Stimulated activated CD4-positive, alpha-beta T cell treated with anti-CD3 and anti-CD28 coated beads, TNF-alpha, amount 100 ng/mL, for 24 hours (primary cell): ENCODE measurements at places on chromosomes 2 and 18.

GRCh38 chr18:43663159-43663558, 385.9 kb upstream of the SYT4 start:
- no peak for DNase-seq

GRCh38 chr2:214311931-214312749, 98.7 kb upstream of the VWC2L start:
- no peak for DNase-seq

GRCh38 chr2:46323730-46324129, 26.5 kb downstream of the EPAS1 start:
- DNase-seq: no peak

GRCh38 chr18:63421514-63421913, 762 bp downstream of the VPS4B start:
- no peak for DNase-seq

DNA sequence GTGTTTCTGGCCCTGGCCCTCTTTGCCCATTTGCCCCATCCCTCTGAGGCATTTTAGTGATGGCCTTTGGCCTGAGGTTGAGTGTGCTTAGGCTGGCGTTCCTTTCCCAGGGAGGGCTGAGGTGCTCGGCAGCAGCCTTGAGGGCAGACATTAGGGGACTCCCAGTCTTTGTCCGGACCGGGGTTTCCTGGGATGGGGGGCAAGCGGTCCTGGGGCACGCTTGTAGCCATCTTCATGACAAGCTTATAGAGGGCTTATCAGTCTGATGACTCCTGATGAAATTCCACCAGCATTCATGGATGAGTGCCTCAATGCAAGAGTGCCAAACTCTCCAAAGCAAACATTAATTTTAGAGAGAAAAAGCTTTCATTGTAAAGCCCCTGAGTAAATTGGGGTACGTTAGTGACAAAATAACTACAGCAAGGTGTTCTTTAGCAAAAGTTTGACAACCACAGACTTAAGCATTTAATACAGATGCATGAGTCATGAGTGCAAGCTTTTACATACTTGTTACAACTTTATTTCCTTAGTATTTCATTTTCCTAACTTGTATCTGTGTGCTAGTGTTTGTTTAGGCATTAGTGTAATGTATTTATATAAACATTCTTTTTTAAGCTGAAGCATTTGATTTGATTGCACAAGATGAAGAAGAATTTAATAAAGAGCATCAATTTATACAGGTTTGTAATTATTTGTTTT, 45.6 kb downstream of the CEP192 start:
- DNase-seq: no peak

- DNase-seq: no peak
Measured at GRCh38 chr2:171083451-171083850, 77.2 kb downstream of the TLK1 start.

- DNase-seq: no peak
Measured at GRCh38 chr2:118520246-118520645, 327.2 kb downstream of the EN1 start.

GRCh38 chr2:199315299-199316179, 142.2 kb downstream of the SATB2 start:
- no peak for DNase-seq

GRCh38 chr2:62227386-62228075, 31.6 kb downstream of the B3GNT2 start:
- DNase-seq: no peak

DNA sequence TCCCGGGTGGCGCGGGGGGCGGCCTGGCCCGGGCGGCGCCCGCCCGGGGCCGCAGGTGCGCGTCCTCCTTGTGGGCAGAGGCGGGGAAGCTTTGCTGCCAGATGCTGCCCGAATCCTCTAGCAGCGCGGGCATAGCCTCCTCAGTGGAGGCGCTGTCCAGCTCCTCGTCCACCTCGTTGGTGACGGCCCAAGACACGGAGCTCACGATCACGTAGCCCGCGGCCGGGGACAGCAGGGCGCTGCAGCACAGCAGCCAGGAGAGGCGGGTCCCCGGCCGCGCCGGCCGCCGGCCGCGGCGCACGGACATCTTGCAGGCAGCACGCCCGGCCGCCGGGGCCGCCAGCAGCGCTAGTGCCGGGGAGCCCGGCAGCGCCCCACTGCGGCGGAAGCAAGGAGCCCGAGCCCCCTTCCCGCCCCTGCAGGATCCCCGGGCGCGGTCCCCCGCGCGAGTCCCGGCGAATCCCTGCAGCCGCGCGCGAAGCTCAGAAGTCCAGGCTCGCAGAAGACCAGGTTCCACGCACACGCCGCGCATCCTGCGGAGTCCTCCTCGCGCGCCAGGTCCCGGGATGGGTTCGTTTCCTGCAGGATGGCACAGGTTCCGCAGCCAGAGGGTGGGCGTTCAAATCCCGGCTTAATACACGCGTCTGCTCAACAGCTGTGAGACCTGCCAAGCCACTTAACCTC, at the start of gene CREG2:
CREG2 (minus strand) TSS at position 353 of the 684 bp plus-strand sequence; CDS start at position 307, 46 bp downstream.
- DNase-seq: peak; percentile 9

DNA sequence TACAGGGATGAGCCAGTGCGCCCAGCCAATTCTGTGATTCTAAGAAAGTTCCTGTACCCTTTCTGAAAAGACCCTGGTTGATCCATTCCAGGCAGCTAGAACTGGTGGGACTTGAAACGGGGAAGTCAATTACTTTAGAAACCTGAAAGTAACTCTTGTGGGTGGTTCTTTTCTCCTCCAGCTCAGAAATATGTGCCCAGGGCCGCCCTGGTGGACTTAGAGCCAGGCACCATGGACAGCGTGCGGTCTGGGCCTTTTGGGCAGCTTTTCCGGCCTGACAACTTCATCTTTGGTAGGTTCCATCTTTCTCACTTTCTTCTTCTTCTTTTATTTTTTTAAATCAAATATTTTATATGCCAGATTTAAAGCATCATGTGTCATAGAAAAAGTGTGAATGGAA, 2.7 kb downstream of the TUBB6 start:
- no peak for DNase-seq

DNA sequence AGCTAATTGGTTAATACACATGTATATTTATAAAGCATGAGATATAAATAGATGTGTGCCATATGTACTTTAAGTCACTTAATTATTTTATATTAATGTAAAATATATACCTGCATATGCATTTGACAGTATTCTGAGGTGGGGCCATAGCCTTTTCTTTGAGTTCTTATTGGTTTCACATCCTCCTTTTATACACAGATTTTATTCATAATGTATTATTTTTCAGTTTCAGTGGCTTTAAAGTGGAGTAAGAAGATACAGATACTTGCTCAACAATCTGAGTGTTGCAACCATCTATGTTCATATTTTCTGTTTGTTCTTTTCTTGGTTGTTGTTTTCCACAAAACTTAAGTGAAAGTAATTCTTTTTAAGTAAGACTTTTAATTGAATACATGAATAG, 436.5 kb downstream of the RND3 start:
- DNase-seq: no peak

DNA sequence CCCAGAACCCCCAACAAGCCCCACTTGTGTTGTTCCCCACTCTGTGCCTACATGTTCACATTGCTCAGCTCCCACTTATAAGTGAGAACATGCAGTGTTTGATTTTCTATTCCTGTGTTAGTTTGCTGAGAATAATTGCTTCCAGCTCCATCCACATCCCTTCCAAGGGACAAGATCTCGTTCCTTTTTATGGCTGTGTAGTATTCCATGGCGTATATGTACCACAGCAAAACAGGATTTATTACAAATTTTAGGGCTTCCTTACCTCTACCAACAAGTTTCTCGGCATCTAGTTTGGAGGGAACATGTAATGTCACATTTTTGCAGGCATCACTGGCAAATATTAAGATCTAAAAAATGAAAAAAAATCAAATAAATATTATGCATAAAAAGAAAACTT, 8.9 kb downstream of the DSC2 start:
- DNase-seq: no peak

DNA sequence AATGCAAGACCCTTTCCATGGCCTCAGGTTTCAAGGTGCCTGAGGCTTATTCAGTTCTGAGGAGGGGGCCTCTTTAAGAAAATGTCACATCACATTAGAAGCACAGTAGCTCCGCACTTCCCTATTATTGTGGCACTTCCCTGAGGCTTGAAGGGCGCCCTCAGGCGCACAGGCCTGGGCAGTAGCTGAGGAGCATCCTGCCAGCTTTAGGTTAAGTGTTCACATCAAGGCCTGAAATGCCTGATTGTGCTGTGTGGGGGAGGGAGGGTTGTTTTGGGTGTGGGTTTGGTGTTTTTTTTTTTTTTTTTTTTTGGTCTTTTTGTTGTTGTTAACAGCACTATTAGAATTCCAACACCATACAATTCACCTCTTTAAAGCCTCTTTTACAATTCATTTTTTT, 107.9 kb downstream of the CABLES1 start:
- DNase-seq: no peak

DNA sequence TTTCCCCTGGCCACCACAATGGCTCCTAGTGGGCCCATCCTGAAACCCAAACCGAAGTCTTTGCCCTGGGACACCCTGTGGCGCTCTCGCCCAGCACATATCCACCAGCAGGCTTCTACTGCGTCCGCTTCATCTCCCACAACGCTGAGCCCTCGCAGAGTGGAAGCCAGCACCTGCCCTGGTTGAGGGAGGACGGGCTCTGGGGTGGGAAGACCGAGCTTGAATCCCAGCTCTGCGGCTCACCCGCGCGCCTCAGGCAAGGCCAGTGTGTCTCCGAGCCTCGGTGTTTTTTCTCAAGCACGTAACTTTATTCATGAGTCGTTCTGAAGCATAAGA, 15.6 kb downstream of the KLF11 start:
- DNase-seq: no peak

- no peak for DNase-seq
Measured at GRCh38 chr2:169461143-169461542, 18.2 kb upstream of the BBS5 start.

DNA sequence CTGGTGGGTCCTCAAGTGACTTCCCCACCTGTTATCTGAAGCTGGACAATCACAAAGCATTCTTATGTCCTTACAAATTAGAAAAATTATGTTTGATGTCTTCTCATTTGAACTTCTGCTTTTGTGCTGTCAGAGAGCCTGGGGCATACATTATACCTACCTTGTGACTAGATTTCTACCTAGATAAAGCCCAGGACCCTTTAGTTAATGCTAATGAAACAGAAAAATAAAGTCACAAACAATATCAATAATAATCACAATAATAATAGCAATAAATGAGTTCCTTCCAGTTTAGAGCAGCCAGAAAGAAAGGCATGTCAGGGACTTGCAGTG, 456.4 kb downstream of the SETBP1 start:
- no peak for DNase-seq

- DNase-seq: no peak
Measured at GRCh38 chr2:6410313-6410712, 455.4 kb downstream of the CMPK2 start.

- DNase-seq: no peak
Measured at GRCh38 chr2:38586931-38587330, 15.8 kb downstream of the HNRNPLL start.

DNA sequence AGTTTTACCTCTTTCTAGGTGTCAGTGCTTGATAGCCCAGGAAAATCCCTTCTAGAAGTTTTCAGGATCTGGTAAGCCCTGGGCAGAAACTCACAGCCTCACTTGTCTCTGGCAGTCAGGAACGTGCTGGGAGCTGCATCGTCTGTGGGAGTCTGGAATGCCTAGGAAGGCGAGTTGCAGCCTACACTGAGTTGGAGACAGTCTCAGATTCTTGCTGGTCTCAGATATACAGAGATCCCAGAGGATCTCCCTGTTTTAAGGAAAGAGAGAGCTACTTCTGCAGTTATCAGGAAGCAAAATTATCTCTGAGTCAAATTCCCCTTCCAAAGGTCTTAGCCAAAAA, 104.4 kb upstream of the CDC42EP3 start:
- DNase-seq: no peak

GRCh38 chr2:160209516-160209856, 9.4 kb upstream of the ITGB6 start:
- DNase-seq: no peak

GRCh38 chr2:240095556-240096523, 40.3 kb downstream of the COPS9 start:
- no peak for DNase-seq

DNA sequence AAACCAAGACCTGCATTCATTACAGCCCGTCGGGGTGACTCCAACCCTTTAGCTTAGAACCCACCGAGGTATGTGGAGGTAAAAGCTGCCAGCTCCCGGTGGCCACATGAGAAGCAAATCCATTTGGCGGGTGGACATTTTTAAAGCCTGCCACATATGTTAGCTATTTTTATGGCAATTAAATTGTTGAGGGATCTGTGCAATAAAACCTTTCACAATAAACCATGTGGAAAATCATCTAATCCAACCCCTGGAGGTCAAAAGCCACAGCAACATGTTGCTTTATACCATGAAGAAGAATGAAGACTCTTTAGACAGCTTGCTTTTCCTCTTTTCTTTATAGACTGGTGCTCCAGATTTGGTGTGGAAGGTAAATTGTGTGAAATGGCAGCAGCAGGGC, 176.3 kb downstream of the AGPS start:
- no peak for DNase-seq

- DNase-seq: no peak
Measured at GRCh38 chr2:136239079-136239685, 121.2 kb upstream of the CXCR4 start.

GRCh38 chr2:176291809-176292283, 22.6 kb downstream of the MTX2 start:
- DNase-seq: no peak

DNA sequence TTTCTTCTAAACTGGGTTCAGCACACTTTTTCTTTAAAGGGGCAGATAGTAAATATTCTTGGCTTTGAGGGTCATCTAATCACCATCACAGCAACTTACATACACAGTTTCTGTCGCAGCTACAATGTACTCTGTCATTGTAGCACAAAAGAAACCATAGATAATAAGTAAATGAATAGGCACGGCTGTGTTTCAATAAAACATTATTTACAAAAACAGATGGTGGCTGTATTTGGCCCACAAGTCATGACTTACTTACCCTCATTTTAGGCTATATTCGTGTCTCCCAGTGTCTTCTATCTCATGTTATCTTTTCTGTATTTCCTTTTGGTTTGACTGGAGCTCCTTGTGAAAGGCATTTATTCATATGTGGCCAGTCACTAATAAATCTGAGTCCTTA, 168.3 kb downstream of the MAP2 start:
- no peak for DNase-seq

DNA sequence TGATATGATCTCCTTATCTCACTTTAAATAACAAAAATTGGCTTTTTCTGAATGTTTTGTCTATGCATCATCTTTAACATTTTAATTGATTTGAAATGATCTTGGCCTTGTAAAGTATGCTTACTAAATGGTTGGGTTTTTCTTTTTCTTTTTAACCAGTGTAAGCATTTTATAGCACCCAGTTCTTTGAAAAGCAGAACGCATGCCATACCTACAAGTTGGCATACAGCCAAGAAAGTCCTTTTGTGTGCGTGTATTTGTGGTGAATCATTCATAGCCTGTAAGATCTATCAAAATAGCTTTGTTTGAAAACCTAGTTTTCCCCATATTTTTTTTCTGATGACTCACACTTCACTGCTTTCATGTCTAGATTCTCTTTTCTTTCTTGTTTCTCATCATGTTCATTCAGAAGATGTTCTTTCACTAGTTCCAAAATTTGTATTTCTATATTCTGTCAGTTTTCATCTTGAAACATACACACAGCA, 4.1 kb upstream of the VRK2 start:
- DNase-seq: peak; percentile 16
